ENCODE measurements at places on chromosomes 2 and 18.

GRCh38 chr2:85889627-85890281 is 964 bp upstream of the ST3GAL5 start:
- DNase-seq, result peak; percentile 31

DNA sequence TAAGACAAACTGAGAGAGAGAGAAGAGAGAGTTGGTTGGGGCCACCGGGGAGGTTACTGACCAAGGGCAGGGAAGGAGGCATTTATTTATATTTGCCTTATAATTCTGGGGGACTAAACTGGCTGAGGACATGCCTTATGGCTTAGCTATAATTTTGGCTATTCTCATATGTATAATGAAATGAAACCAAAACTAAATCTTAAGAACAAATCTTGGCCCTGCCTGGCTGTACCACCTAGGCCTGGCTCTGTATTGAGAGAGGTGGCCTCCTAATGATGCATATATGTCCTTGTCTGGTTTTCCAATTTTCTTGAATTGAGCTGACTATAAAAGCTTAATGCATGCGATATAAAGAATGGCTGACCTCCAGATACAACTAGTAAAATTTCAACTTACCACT is 3.5 kb upstream of the PPP1CB start:
- DNase-seq, result no peak

- no peak for DNase-seq
Measured at GRCh38 chr2:206797376-206797775, 32.0 kb downstream of the FASTKD2 start.

DNA sequence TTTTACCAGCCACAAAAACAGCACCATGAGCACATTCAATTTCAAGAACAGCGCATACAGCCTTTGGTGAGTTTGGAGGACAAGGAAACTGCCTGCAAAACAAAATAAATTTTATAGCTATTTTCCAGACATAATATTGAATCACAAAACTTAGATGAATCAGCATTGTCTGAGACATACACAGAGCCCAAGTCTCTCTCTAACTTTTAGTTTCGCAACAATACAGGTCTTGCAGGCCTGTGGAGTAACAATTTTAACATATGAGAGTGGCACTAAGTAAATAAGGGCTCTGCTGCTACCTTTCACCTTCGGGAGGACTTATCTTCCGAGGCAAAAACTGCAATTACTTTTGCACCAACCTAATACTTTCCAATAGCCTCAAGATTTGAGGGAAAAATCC is 56.1 kb upstream of the PEX13 start:
- DNase-seq, result no peak

DNA sequence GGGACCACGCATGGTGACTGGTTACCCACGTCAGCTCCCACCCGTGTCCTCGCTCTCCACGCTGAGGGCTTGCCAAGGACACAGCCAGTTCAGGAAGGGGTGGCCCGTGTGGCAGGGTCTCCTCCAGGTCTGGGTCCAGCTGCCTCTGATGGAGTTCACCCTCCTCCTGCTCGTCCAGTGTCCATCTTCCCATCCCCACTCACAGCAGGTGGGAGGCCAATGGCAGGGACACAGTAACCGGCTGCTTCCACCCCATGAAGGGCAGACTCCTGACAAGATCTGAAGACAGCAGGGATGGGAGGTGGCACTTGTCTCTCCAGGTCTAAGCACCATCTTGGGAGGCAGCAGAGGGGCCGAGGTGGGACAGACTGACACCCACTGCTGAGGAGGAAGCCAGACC is 106.4 kb downstream of the NDUFA10 start:
- DNase-seq, result peak; percentile 6

- DNase-seq, result no peak
Measured at GRCh38 chr2:189679226-189679625, 4.8 kb downstream of the ANKAR start.

DNA sequence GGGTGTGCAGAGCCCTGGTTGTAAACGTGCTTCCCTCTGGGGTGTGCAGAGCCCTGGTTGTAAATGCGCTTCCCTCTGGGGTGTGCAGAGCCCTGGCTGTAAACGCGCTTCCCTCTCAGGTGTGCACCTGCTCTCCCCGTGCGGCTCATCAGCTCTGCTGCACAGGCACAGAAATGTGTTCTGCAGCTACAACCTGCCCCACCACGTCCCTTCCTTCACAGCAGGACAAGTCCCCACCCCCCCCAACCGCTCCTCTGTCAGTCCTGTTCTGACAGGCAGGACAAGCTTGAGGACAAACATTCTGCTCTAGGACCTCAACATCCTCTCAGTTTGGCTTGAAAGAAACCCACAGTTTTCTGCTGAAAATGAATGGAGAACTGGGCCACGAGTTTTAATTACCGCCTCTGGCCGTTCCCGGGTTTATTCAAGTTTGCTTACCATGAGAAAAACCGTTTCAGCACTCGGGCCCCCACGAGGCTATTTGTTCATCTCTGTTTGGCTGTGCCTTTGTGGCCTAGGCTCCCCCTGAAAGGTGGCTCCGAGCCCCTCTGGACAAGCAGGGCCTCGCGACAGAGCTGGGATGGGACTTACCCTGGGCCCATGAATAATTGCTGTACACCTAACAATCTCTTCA is 81.0 kb upstream of the ASB18 start:
- DNase-seq, result no peak

All from colonic mucosa (tissue), 4 donors.